ENCODE measurements at places on chromosomes 4 and X.

DNA sequence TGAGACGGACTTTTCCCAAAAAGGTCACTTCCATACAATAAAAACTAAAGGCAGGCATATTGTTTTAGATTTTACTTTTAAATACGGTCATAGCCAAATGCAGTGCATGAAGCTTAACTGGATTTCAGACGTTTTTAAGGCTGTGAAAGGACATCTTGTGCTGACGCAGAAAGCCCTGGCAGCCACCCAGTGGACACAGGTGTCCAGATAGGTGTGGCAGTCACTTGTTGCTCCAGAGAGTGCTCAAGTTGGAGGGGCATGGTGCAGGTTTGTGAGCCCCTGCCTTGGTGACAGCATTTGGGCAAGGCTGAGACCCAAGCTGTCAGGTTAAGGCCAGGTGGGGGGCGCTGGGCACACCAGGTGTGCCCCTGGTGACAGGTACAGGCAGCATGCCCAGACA, 135.8 kb upstream of the TBL1X start:
- no peaks in the 10 kb centered on the region for H3K27me3 ChIP-seq
- no peak overlapping the region for H3K27ac ChIP-seq
- no peak for DNase-seq
- H3K36me3 ChIP-seq, result no peaks in the 10 kb centered on the region

DNA sequence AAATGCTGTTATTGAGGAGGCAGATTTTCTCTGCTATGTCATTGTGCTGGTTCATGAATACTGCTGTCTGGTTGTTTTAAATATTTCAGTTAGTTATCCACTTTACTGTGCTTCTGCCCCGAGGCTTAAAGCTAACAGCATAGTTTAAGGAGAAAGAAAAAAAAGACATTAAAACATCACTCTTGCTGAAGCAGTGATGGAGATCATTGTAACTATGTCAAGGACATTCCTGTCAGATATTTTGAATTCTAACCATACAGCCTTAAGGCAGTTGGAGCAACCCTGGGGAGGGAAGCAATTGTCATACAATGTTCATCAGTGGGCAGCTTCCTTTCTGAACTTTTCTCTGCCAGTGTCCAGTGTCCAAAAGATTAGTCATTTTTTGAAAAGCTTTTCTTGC, 199.0 kb upstream of the DDX53 start:
- no peaks in the 10 kb centered on the region for H3K36me3 ChIP-seq
- H3K27ac ChIP-seq, result no peak overlapping the region
- H3K27me3 ChIP-seq, result no peaks in the 10 kb centered on the region
- no peaks in the 10 kb centered on the region for H3K4me1 ChIP-seq
- DNase-seq, result no peak
- H3K4me3 ChIP-seq, result no peak overlapping the region

GRCh38 chr4:109872950-109873656, 25.2 kb downstream of the LRIT3 start:
- no peak overlapping the region for H3K27ac ChIP-seq
- no peaks in the 10 kb centered on the region for H3K36me3 ChIP-seq
- H3K4me1 ChIP-seq, result no peaks in the 10 kb centered on the region
- no peaks in the 10 kb centered on the region for H3K27me3 ChIP-seq
- no peak for DNase-seq

DNA sequence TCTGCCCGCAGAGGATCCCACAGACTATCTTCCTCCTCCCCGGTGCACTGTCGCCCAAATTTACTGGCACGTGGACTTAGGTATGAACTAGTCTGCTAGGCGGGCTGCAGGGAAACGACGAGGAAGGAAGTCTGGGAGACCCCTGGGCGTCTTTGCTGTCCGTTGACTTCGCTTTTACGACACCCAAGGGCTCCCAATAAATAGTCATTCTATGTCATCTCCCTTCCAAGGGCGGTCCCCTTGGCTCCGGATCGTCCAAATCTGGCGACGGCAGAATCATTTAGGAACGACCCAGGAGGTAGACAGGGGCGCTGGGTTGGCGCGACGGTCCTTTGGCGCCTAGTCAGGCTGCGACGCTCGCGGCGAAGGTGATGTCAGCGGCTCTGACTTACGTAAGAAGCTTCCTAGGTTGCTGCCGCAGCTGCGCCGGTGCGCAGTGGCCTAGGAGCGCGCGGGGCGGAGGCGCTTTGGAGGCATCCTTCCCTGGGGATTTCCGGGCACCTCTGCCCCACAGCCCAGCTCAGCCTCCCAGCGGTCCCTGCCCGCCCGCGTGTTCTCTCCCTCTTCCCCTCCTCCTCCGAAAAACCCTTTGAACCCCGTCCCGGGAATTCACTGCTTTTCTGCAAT, 2.2 kb downstream of the NHS start:
- H3K4me3 ChIP-seq, result peak overlapping the region; percentile 53
- no peaks in the 10 kb centered on the region for H3K36me3 ChIP-seq
- no peaks in the 10 kb centered on the region for H3K4me1 ChIP-seq
- DNase-seq, result peak; percentile 86
- no peak overlapping the region for H3K27ac ChIP-seq

Measured in upper lobe of left lung (tissue), 6 donors.